ENCODE measurements at places on chromosomes 2 and 18.

- no peak for DNase-seq
Measured at GRCh38 chr2:5479265-5479928, 212.8 kb upstream of the SOX11 start.

- no peak for DNase-seq
Measured at GRCh38 chr2:173050684-173051083, 25.0 kb upstream of the MAP3K20 start.

DNA sequence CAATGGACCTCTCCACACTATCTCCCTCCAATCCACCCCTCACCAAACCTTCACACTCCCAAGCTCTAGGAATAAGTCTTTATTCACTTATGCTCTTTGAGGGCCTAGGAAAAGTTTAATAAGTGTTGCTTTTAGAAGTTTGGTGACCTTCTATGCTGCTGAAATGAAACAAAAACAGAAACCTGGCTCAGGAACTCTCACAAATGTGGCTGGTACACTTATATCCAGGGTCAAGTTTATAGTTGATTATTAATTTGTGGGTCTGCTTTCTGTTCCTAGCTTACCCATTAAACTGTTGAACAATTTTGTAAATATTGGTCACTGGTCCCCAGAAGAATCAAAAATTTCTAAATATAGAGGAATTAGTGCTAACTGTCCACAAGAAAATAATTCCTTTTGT lies 14.2 kb upstream of the ANKRD44 start:
- DNase-seq, result no peak

DNA sequence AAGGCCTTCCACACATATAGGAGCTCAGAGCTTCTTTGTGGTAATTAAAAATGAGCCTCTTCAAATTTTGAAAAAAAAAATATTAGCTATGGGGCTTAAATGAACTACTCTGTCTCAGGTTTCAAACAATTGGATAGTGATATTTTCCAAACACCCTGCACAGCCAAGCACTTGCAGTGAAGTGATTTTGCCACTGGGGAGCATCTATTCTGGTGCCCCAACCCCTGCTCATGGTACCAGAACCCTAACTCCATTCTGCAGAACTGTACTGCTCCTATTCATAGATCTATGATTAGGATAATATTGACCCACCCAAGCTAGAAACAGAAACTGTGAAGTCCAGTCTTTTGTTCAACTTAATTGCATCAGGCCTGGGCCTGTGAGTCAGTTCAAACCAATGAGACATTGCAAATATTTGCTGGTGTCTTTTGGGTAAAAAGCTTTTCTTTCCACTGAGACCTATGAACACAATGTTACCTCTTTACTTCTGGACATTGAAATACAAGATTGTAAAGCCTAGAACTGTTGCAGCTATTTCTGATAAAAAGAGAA lies 324.0 kb downstream of the GALNT13 start:
- no peak for DNase-seq

- DNase-seq, result peak; percentile 57
Measured at GRCh38 chr2:242060212-242060835, 190.8 kb downstream of the RTP5 start.

- no peak for DNase-seq
Measured at GRCh38 chr2:227473806-227474205, 1.9 kb downstream of the AGFG1 start.

GRCh38 chr2:99682275-99683060 lies 192.7 kb upstream of the REV1 start:
- no peak for DNase-seq

- DNase-seq, result no peak
Measured at GRCh38 chr2:127913808-127914457, 28.2 kb upstream of the AMMECR1L start.

- DNase-seq, result no peak
Measured at GRCh38 chr2:204110338-204110741, 173.8 kb downstream of the ICOS start.

GRCh38 chr2:174901075-174901474 lies 104.1 kb downstream of the CHN1 start:
- DNase-seq, result no peak

DNA sequence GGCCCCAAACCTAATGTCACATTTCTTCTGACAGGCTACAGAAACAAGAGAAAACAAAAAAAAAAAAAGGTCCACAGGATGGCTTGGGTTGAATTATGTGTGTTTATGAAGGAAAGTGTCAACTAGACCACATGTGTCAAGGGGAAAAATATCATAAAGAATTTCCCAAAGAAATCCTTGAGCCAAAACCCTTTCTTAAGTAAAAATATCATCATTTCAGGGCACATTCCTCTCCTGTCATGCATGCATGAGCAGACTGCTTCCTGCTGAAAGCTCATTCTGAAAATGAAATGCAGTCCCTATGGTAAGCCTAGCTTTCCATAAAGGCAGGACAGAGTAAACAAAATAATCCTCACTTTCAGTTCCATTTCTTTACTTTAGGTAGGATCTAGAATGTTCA lies 85.7 kb upstream of the RBBP8 start:
- DNase-seq, result no peak

DNA sequence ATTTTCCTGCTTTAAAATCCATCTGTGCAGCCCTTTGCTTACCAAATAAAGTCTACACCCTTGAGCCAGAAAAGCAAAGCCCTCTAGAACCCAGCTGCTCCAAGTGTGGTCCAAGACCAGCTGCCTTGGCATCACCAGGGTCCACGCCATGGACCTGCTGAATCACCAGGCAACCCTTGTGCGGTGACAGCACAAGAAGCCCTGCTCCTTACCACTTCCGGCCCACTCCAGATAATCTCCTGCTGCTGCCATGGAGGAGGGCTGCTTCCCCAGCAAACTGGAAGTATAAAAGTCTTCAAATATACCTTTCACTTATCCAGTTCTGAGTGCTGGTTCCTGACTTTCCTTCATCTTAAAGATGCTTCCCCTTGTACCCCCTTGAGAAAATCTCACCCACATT lies 106.0 kb upstream of the PKDCC start:
- no peak for DNase-seq

DNA sequence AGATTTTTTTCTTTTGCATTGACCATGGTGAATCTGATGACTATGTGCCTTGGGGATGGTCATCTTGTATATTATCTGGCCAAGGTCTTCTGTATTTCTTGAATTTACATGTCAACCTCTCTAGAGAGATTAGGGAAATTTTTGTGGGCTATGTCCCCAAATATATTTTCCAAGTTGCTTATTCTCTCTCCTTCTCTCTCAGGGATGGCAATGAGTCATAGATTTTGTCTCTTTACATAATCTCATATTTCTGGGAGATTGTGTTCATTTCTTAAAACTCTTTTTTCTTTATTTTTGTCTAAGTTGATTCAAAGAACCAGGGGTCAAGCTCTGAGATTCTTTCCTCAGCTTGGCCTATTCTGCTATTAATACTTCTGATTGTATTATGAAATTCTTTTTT lies 9.9 kb downstream of the GKN2 start:
- DNase-seq, result no peak

GRCh38 chr18:13398631-13399030 lies 180.1 kb downstream of the LDLRAD4 start:
- no peak for DNase-seq

- DNase-seq, result no peak
Measured at GRCh38 chr2:218997731-218998130, 4.5 kb upstream of the CRYBA2 start.

DNA sequence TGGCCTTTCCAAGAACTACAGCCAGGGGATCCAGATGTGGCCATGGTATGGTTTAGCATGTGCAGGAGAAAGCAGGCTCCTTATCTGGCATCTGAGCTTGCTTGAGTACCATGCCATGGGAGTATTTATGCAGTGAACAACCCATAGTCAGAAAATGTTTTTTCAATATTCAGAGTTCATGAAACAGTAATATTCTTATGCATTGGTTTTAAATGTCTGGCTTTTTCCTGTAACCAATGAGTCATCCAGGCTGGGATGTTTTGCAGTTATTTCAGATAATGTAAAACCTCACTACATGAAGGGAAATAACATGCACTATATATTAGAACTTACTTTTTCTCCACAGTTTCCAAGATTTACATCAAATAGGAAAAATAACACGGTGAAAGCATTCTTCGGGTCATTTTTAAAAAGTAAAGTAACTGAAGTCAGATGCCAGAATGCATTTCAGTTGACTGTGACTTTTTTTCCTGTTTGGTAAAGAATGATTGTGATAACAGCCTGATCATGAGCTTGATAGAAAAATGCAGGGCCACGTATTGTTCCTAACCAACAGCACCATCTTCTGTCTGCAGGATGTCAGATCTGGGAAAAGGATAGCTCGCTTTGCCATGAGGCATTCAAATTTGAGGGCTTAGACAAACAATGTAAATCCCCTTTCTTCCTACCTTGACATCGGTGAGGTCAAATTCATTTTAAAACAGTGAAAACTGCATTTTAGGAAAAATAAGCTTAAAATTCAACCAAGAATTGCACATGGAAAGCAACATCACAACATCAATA lies 152.8 kb downstream of the DSC3 start:
- DNase-seq, result no peak

- DNase-seq, result no peak
Measured at GRCh38 chr18:48620071-48620470, 81.2 kb downstream of the CTIF start.

GRCh38 chr18:61784834-61785233 lies 108.0 kb downstream of the RNF152 start:
- DNase-seq, result no peak

- no peak for DNase-seq
Measured at GRCh38 chr2:171348056-171348455, 85.7 kb downstream of the METTL8 start.

GRCh38 chr2:170143045-170143717 lies 34.8 kb upstream of the MYO3B start:
- no peak for DNase-seq
